ENCODE measurements at places on chromosomes 2 and 18. TPM values are rescaled to one million over a fixed set of nuclear protein-coding genes. Genes with fewer than 3 reads are reported as not detected.

Gene PDCD1
- not detected for total RNA-seq

Gene ATP6V1C2
- 1.2 TPM for total RNA-seq

Gene PARD3B
- total RNA-seq: 1.2 TPM

Gene ANTXR1
- total RNA-seq: 112 TPM

Gene RHOB
- 166 TPM for total RNA-seq

Gene PARD6G
- total RNA-seq: 3.0 TPM

Gene SMYD1
- not detected for total RNA-seq

Gene SESTD1
- total RNA-seq: 24.5 TPM

Gene PLCD4
- total RNA-seq: 0.30 TPM

Gene FSHR
- total RNA-seq: not detected

Gene TPO
- 0.15 TPM for total RNA-seq

Gene ITM2C
- total RNA-seq: 80.2 TPM

Gene FBXO48
- total RNA-seq: 0.65 TPM

Gene CDH2
- 35.9 TPM for total RNA-seq

Gene CFAP65
- 0.14 TPM for total RNA-seq

Gene DAW1
- total RNA-seq: 3.1 TPM

Gene RTP5
- not detected for total RNA-seq

Gene AKAIN1
- total RNA-seq: not detected

All from A549 treated with CpdA at 1 μM for 4 hours (cell line).